Mammary epithelial cell (primary cell): ENCODE measurements at places on chromosomes 4 and X.

DNA sequence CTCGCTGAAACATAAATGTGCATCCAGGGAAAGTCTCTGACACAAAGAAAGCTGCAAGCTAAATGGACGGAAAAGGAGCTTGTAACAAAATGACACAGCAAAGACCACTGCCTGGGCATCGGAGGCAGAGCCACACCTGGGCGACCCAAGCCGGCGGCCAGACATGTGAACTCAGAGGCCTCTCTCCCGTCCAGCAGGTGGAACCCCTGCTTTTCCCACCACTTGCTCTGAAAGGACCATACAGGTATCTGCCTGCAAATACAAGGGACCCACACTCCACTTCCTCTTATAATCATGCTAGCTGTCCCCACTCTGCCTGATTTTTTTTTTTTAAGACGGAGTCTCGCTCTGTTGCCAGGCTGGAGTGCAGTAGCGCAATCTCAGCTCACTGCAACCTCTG is 12.0 kb downstream of the CPLX1 start:
- DNase-seq = no peak

DNA sequence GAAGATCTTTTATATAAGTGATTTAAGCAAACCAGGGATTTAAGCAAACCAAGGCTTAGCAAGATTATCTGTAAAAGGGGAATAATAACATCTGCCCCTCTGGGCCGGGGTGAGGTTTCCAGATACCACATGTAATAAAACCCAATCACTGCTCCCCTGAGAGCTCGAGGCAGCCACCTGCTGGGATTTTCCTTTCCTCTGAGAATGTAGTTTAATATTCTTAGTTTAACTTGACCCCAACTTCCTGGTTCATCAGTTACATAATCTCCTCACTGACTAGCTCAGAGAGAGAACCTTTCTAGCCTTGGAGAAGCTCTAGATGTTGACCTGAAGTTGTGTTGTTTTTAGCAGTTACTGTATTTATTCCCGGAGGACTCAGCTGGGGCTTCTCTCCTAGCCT is 322.4 kb downstream of the ARHGAP10 start:
- DNase-seq = no peak

DNA sequence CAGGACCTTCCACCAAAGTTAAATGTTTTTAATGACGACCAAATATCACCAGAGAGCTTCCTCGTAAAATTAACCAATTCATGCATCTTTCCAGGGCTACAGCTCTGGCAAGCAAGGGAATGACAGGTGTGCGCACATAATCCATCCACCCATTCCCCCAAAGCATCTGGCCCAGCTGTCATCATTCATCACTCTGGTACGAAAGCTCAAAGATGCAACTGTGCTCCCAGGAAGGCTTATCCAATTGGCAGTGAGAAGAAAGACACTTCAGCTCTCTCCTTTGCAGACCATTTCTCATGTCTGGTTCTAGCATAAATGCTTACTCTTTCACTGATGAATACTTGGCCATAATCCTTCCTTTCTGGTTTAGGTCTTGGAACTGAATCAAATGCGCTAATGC is 139.2 kb downstream of the NSUN7 start:
- DNase-seq = no peak

DNA sequence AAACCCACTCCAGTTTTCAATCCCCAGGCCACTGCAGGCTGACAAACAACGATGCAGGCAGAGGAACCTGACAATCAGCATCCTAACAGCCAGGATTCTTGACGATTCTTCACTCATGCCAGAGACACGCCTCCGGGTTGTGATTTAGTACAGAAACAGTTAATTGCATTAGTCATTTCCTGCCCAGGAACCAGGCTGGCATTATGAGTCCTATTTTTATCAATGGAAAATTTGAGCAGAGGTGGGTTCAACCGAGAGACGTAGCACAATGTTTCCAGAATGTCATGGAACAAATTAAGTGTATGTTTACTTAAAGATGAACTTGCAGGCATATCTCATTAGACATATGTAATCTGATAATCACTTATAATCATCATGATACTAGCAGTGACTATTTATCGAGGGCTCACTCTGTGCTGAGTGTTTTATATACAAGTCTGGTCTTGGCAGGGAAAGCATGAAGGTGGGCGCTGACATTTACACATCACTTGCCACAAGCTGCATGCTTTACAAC is 159.7 kb downstream of the NSUN7 start:
- peak; percentile 81 for DNase-seq

GRCh38 chr4:20251796-20252655 is at the start of gene SLIT2:
Gene SLIT2, plus strand, starts transcription at chr4:20251905. Its CDS starts 1,911 bp downstream, at chr4:20253816.
- DNase-seq = peak; percentile 55

- DNase-seq = peak; percentile 46
Observed at GRCh38 chrX:49177338-49177833, 5.7 kb downstream of the PLP2 start.

GRCh38 chr4:48071191-48071590 is 54.6 kb downstream of the NIPAL1 start:
- DNase-seq = peak; percentile 25
